Osteoblast (primary cell): ENCODE measurements at places on chromosomes 5 and 9.

GRCh38 chr5:5480481-5481111, 58.1 kb downstream of the ICE1 start:
- no peak overlapping the region for H3K4me3 ChIP-seq
- no peaks in the 10 kb centered on the region for H3K27me3 ChIP-seq
- H3K36me3 ChIP-seq, result no peaks in the 10 kb centered on the region
- DNase-seq, result no peak
- no peaks in the 10 kb centered on the region for H3K4me1 ChIP-seq

- no peak for DNase-seq
- H3K36me3 ChIP-seq, result no peaks in the 10 kb centered on the region
These were observed 7.0 kb downstream of the GIN1 start for GRCh38 chr5:103112910-103113309.

- H3K36me3 ChIP-seq, result peaks cover 2% of the 10 kb centered on the region
- DNase-seq, result peak; percentile 89
- H3K27ac ChIP-seq, result peak overlapping the region; percentile 94
- peak overlapping the region; percentile 98 for H3K4me3 ChIP-seq
These were observed 684 bp upstream of the MED7 start for GRCh38 chr5:157143127-157143971.

- H3K27me3 ChIP-seq, result no peaks in the 10 kb centered on the region
- no peaks in the 10 kb centered on the region for H3K4me1 ChIP-seq
- H3K36me3 ChIP-seq, result no peaks in the 10 kb centered on the region
- H3K27ac ChIP-seq, result no peak overlapping the region
- DNase-seq, result peak; percentile 23
- H3K4me3 ChIP-seq, result no peak overlapping the region
These were observed 15.6 kb upstream of the BRD3 start for GRCh38 chr9:134083451-134083850.

DNA sequence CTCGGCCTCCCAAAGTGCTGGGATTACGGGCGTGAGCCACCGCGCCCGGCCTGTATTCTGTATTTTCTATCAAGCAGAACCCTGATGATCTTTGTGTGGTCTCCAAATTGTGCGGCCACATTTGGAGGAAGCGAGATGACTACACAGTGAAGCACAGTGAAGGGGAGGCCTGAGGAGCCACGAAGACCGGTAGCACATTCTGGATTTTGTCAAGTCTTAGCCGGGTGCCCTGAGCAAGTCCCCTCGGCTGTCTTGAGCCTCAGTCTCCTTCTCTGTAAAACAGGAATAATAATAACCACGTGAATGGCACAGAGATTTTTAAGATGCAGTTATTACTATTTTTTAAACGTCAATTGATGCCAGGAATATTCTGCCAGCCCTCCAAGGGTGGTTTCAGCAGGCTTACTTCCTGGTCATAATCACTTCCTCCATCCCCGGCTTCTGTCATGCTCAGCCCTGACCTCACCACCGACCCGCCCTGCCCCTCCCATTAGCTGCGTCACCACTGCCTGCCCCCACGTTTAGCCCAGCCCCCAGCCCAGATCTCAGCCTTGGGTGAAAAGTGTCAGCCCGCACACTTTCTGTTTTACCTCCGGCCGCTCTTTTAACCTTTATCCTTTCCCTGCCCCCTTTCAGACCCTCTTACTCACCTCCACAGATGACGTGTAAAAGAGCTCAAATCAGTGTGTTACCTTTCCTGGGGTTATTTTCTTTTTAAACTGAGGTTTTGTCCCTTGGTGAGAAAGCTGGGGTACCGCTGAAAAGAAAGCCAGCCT, 27.0 kb upstream of the ERGIC1 start:
- peak overlapping the region; percentile 97 for H3K27ac ChIP-seq
- H3K4me3 ChIP-seq, result peak overlapping the region; percentile 66
- H3K4me1 ChIP-seq, result peaks cover 18% of the 10 kb centered on the region
- DNase-seq, result peak; percentile 94
- no peaks in the 10 kb centered on the region for H3K36me3 ChIP-seq
- no peaks in the 10 kb centered on the region for H3K27me3 ChIP-seq
